CD4-positive, alpha-beta T cell (primary cell): ENCODE measurements at places on chromosomes 2 and 18.

- DNase-seq, result no peak
Observed at GRCh38 chr2:54858021-54858681, 134.7 kb downstream of the EML6 start.

DNA sequence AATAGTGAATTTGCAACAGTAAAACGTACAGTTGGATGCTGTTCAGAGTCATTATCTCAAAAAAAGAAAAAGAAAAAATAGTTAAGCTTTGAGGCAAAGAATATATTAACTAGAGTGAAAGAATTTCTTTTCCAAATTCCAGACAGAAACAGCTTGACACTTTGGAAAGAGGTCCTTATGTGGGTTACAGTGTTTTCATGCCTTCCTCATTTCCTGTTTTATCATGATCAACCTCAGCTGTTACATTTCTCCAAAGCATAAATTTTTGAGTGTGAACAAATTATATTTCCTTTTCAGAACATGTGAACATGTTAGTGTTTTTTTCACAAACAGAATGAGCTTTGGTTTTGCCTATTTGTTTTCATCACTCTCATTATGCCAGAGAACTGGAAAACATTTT is 13.6 kb downstream of the FRZB start:
- DNase-seq, result no peak

- no peak for DNase-seq
Observed at GRCh38 chr2:170217778-170218251, 39.9 kb downstream of the MYO3B start.

GRCh38 chr2:234788841-234789240 is 163.0 kb upstream of the SH3BP4 start:
- no peak for DNase-seq

DNA sequence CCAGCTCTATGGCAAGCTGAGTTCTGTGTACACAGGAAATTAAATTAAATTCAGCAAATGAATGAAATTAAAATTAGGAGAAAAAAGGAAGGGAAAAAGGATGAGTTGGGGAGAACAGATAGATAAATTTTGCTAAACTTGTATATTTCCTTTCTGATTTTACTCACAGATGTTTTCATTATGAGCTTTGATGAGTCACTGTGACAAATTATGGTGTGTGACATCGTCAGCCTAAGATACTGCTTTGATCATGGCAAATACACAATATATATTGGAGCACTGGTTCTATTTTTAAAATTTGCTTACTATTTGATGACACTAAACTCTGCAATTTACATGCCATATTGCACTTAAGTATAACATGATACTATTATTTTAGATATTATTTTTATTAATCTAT is 464.6 kb upstream of the SPHKAP start:
- DNase-seq, result no peak

- DNase-seq, result no peak
Observed at GRCh38 chr2:64157792-64158191, 13.6 kb upstream of the PELI1 start.

- no peak for DNase-seq
Observed at GRCh38 chr2:232530626-232531260, 4.8 kb downstream of the CHRND start.

GRCh38 chr2:122528061-122528460 is 772.6 kb downstream of the TSN start:
- DNase-seq, result no peak

- no peak for DNase-seq
Observed at GRCh38 chr18:70322928-70323327, 34.1 kb downstream of the SOCS6 start.

- DNase-seq, result no peak
Observed at GRCh38 chr18:3099327-3099726, 86.4 kb upstream of the LPIN2 start.

DNA sequence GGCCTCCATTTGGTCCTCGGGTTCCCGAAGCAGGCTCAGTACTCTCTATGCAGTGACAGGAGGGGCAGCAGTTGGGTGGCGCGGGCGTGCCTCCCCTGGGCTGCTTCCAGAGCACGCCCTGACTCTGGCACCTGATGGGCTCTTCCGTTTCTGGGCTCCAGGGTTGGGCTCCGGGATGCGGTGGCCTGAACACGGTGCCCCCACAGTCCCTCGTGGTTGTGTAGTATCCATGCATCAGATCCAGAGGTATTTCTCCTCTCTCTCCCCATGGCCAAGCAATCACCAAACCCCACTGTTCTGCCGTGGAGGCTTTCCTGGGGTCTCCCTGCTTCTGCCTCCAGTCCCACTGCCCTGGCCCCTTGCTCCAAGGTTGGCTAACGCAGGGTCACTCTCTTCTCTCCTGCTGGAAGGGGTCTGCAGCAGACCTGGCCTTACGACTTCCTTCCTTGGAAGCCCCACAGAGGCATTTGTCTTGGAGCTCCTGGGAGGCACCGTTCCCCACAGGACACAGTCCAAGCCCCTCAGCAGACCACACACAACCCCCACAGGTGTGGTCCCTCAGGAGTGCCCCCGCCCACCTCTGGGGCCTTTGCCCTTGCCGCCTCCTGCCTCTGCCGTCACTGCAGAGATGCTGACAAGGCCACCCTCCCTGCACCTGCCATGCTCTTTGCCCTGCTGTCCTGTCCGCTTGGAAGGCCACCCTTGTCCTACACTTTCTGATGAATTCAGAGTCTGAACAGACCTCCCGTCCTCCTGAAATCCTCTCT is 136.6 kb upstream of the ASB18 start:
- no peak for DNase-seq

DNA sequence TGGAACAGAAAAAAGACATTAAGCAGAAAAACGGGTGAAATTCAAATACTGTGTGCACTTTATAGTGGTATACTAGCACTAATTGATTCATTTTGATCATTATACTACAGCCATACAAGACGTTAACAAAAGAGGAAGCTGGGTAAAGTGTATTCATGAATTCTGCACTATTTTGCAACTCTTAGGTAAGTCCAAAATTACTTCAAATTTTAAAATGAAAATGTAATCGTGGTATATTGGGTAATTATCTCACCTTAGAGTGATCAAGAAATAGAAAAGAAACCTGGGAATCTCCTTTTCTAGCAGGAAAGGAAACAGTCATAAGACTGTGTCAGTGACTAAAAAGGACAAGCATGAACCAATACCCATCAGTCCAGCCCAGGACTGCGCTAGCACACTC is 5.4 kb downstream of the TGFBRAP1 start:
- DNase-seq, result no peak

GRCh38 chr2:96531872-96532505 is 4.6 kb upstream of the ARID5A start:
- DNase-seq, result peak; percentile 91
